ENCODE measurements at places on chromosomes 6 and 20.

GRCh38 chr6:75144386-75144785 is 61.5 kb downstream of the COL12A1 start:
- no peak for DNase-seq

- DNase-seq: no peak
Measured at GRCh38 chr20:1710484-1710883, 52.9 kb upstream of the SIRPG start.

- DNase-seq: no peak
Measured at GRCh38 chr6:32109114-32109764, at the start of gene TNXB. TNXB (minus strand) TSS chr6:32109338; CDS start chr6:32098198, 11,140 bp downstream.

DNA sequence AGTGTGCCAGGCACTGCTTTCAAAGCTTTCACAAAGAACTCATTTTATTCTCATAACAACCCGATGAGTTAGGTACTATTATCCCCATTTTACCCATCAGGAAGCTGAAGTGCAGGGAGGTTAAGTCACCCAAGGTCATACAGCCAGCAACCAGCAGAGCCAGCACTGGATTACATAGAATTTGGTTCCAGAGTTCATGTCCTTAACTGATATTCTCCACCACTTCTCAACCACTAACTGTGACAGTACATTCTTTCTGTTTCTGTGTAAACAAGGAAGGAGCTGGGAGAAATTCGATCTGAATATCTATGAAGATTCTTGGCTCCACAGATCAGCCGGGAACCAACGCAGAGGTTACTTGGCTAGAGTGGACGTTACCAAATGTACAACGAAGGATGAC is 98.0 kb downstream of the KIF16B start:
- no peak for DNase-seq

DNA sequence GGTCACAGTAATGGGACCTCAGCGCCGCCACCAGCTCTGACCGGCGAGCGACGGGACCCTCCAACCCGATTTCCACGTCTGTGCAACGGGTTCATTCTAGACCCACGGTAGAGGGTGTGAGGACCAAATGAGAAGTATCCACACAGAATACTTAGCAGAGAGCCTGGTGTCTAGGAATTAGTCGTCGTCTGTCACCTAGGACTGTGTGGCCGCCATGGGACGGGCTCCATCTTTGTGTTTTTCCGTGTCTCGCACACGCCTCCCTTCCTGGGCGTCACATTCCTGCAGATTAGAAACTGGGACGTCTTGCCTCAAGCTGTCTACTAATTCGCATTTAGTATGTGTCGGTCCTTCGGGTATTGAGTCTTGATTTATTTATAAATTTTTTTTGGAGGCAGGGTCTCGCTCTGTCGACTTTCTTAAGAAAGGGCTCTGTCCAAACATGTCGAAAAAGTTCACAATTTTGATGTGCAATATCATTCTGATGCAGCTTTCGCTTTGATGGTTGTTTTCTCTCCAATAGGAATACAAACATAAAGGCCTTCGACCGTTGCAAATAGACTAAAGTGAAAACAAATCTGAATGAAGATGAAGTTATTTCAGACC is 563 bp downstream of the MGME1 start:
- no peak for DNase-seq

DNA sequence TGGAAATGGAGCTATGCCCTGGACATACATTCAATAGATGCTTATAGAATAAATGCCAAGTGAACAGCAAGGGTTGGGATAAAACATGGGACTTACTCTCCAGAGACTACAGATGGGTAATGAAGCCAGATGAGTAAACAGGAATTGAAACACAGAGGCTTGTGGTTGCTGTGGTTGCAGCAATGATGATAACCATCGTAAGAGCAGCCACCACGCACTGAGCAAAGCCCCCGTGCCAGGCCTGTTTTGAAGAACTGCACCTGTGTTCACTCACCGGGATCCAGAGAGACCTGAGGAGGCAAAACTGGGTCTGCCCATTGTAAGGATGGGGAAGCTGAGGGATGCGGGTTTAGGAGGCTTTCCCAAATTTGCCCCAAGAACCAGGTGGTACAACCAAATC is 431.1 kb upstream of the CDH4 start:
- DNase-seq: no peak

DNA sequence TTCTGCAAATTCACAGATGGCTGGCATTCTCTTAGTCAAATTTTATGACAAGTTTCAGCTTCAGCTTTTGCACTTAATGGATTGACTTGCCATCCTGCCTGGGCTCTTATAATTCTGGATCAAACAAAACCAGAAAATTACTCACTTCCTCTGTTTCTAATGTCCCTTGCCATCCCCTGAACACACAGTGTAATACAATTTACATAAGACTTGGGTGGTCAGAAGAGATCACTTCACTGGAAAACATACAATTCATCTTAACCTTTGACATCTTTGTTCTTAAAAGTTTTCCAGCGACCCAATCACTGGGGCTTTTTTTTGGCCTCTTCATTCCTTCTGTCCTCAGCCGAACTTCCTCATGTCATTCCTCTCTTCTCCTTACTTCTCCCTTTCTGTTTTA is 199.0 kb downstream of the ARHGAP18 start:
- DNase-seq: no peak

DNA sequence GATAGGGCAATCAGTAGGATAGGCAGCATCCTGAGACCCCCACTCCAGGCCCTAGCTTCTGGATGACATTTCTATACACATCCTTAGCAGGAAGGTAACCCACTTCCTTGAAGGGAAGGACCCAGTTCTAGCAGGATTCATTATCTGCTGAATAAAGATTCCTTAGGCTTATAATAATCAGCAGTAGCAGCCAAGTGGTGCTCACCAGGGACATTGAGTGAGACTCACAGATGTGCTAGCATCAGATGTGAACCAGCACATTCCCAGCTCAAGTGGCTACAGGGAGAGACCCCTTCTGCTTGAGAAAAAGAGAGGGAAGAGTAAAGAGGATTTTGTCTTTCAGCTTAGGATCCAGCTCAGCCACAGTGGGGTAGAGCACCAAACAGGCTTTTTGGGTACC is 244.8 kb upstream of the UFL1 start:
- no peak for DNase-seq

DNA sequence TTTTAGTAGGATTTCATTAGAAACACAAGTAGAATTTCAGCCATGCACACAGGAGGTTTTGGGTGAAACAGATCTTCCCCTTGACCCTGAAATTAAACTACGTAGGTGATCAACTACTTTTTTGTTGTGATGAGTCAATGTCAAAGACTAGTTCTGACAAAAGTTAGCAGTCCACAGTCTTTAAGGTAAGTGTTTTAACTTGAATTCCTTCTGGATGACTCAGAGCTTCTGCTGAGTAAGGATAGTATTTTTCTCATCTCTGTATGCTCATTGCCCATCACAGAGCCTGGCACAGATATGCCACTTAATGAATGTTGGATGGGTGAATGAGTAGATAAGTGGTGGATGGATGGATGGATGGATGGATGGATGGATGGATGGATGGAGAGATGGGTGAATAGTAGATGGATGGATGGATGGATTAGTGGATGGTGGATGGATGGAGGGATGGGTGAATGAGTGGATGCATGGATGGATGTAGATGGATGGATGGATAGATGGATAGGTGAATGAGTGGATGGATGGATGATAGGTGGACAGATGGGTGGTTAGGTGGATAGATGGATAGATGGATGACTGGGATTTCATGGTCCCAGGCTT is 165.3 kb downstream of the ZMYND8 start:
- DNase-seq: no peak

GRCh38 chr20:41362748-41363140 is 3.9 kb downstream of the EMILIN3 start:
- no peak for DNase-seq

- DNase-seq: no peak
Measured at GRCh38 chr20:17916433-17916891, 52.1 kb downstream of the SNX5 start.

GRCh38 chr6:25279748-25280343 is 672 bp downstream of the CARMIL1 start:
- no peak for DNase-seq
